Fibroblast of skin of scalp (primary cell): ENCODE measurements at places on chromosomes 7 and 10.

GRCh38 chr10:54900584-54900983 is 99.6 kb upstream of the PCDH15 start:
- DNase-seq, result no peak

GRCh38 chr7:99848420-99849216 is 20.8 kb downstream of the CYP3A43 start:
- DNase-seq, result no peak

DNA sequence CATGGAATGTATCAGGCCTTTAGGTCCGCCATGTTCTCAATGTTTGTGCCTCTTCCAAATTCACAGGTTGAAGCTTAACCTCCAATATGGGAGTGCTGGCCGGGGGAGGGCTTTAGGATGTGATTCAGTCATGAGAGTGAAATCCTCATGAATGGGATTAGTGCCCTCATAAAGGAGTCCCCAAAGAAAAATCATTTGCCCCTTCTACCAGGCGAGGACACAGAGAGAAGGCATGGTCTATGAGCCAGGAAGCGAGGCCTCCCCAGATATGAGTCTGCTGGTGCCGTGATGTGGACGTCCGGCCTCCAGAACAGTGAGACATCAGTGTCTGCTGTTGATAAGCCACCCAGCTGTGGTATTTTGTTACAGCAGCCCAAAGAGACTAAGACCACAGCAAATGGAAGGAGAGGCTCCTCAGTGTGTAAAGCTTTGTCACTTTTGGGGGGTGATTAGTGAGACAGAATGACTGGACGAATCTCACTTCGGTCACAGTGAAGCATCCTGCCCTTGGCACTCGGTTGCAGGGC is 231.3 kb upstream of the KLF6 start:
- DNase-seq, result no peak

- DNase-seq, result no peak
These were observed 27.5 kb downstream of the ADRB1 start for GRCh38 chr10:114071178-114071577.

DNA sequence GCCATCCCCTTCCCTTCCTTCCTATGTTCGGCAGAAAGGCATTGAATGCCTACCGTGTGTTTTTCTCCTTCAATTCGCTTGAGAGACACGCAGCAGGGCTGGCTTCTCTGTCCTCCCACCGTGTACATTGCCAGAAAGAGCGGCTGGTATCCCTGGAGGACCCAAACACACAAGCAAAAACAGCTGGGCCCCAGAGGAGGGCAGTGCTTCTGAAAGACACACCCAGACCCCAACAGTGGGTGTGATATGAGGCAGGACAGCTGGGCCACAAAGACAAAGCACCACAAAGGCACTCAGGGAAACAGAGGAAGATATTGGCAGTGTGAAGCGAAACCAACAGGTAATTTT is 133.1 kb upstream of the SH2B2 start:
- DNase-seq, result no peak

- DNase-seq, result peak; percentile 95
These were observed 46.2 kb downstream of the GRK5 start for GRCh38 chr10:119253433-119254174.

DNA sequence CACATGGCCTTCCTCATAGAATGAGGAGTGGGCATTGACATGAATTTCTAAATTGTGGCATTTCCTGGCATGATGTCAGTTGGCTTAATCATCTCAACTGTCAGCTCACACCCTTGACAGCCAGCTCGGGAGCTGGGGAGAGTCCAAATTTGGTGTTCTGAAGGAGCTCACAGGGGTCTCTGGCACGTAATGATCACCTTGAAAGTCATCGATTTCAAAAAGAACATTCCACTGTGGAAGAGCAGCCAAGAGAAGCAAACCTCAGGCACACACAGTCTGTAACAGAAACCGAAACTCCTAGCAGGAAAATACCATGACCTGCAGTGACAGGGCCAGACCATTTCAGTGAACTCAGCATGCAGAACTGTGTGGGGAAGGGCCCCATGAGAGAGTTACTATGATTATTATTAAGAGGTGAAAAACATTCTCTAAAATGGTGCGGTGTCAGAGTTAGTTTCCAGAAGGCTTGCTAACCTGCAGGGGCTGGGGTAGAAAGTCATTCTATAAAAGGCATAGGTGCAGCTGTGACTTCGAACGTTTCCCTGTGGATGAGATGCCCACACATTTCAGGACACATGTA is 26.4 kb upstream of the KLF6 start:
- peak; percentile 71 for DNase-seq

- no peak for DNase-seq
These were observed 71.9 kb downstream of the NT5C2 start for GRCh38 chr10:103120977-103121735.

DNA sequence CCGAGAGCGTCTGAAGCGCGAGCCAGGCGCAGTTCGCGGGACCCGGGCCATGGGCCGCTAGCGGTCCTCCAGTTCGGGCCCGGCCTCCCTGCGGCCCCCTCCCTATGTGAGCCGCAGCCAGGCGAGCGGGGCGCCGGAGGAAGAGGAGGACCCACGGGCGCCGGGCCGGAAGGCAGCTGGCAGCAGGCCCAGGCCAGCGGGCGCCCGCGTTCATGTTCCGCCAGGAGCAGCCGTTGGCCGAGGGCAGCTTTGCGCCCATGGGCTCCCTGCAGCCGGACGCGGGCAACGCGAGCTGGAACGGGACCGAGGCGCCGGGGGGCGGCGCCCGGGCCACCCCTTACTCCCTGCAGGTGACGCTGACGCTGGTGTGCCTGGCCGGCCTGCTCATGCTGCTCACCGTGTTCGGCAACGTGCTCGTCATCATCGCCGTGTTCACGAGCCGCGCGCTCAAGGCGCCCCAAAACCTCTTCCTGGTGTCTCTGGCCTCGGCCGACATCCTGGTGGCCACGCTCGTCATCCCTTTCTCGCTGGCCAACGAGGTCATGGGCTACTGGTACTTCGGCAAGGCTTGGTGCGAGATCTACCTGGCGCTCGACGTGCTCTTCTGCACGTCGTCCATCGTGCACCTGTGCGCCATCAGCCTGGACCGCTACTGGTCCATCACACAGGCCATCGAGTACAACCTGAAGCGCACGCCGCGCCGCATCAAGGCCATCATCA is 1.1 kb downstream of the ADRA2A start:
- no peak for DNase-seq

DNA sequence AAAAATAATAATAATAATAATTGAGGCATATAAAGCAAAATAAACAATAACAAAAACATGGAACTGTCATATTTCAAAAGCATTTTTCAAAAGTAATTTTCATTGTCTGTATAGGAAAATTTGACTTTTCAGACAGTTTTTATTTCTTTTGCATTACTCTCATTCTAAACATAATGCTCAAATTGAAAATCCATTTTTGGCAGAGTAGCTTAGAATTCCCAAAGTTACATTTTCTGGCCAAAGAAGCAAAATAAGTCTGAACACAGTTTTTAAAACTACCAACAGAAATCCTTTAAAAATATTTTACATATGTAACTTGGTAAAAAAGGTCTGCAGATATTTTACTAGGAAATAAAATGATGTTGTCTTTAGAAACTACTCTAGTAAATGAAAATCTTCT is 535.4 kb downstream of the ANKRD7 start:
- no peak for DNase-seq

- no peak for DNase-seq
These were observed 65.4 kb upstream of the APBB1IP start for GRCh38 chr10:26372513-26373354.

- peak; percentile 42 for DNase-seq
These were observed 46.2 kb downstream of the ZNF438 start for GRCh38 chr10:30985512-30985911.

DNA sequence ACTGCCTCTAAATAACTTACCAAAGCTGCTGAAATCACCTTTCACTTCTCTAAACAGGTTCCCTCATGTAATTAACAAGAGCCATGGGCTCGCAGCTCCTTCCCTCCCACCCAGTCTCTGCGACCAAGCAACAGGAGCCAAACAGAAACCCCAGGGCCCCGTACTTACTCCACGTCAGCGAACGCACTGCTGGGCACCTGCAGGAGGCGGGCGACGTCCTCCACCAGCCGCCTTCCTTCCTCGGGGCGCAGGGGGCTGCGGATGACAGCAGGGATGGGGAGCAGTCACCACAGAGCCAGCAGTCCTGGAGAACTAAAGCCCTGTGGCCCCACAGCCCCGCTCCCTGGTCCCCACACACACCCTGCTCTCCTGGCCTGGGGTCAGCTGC is 477.0 kb downstream of the PTPRN2 start:
- no peak for DNase-seq

GRCh38 chr7:115477193-115477651 is 553.3 kb downstream of the TFEC start:
- DNase-seq, result peak; percentile 49

- no peak for DNase-seq
These were observed 70.2 kb upstream of the MKX start for GRCh38 chr10:27815846-27816245.

GRCh38 chr10:37854626-37855025 is 2.8 kb downstream of the ZNF248 start:
- no peak for DNase-seq

DNA sequence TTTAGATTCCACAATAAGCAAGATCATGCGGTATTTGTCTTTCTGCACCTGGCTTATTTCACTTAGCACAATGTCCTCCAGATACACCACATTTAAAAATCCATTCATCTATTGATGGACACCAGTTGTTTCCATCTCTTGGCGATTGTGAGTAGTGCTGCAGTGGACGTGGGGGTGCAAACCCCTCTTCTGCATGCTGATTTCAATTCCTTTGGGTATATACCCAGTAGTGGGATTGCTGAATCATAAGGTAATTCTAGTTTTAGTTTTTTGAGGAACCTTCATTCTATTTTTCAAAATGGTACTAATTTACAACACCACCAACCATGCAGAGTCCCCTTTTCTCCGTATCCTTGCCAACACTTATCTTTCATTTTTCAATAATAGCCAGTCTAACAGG is 2.0 kb upstream of the ASB10 start:
- DNase-seq, result no peak

- DNase-seq, result peak; percentile 64
These were observed 46.6 kb downstream of the PWWP2B start for GRCh38 chr10:132443605-132443982.

DNA sequence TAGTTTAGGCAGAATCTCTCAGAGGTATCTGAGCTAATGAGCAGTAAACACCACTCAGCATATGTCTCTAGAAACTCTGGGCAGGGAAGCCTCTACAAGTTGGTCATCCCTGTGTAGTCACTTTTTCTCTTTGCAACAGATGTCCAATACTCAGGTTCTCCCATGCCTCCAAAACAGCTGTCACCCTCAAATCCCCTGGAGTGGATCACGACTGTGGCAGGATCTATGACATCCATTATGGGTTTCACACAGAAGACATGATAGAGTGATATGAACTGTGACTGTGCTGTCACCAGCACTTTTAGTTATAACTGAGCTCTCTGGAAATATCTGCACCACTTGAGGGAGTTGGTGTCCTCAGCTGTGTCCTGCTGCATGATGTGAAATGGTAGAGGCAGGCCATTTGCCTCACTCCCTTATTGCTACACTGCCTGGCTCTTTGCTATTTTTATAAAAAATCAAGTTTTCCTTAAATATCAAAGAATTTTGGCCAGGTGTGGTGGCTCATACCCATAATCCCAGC is 24.1 kb upstream of the ZNRF2 start:
- DNase-seq, result no peak

DNA sequence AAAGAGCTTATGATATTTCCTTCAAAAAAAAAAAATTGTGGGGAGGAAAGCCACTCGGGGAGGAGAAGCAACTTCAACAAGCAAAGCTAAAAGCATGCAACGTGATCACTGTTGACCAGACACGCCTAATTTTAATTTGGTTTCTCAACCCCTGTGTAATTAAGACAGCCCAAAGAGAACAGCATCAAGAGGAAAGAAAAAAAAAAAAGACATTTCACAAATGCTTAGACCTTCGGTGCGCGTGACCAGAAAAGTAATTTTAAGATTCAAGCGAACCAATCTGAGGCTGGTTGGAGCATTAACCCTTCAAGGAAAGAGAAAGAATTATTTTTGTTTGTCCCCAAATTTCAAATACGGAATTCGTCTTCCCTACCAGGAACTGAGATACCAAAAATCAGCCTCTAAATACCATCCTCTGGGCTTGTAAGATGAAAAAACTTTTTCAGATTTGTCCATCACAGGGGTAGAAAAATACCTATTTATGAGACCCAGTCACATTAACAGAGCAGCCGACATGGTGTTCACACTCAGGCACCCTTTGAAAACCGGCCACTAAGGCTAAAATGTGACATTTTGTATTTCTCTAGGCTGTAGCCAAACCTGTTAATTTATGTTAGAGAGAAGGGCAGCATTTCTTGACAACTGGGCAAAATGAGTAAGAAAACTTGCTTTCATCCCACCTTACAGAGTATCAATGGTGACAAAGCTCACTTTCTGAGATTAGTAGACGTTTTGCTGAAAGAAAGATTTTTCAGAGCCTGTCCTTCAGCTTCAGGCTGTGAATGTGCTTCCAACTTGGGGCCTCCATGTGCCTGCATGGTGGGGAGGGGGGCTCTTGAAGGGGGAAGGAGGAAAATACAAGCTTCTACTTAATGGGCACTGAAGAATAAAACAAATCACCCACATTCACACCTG is 179.9 kb upstream of the KLF14 start:
- no peak for DNase-seq

- no peak for DNase-seq
These were observed 52.5 kb upstream of the PPP2R2D start for GRCh38 chr10:131848296-131848695.

DNA sequence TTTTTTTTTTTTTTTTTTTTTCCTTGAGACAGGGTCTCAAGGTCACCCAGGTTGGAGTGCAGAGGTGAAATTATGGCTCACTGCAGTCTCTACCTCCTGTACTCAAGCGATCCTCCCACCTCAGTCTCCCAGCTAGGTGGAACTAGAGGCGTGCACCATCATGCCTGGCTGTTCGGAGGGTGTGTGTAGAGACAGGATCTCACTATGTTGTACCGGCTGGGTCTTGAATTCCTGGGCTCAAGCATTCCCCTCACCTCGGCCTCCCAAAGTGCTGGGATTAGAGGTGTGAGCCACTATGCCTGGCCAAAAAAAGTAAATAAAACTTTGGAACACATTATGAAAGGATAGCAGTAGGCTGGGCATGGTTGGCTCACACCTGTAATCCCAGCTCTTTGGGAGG is 39.6 kb upstream of the TNPO3 start:
- DNase-seq, result no peak

DNA sequence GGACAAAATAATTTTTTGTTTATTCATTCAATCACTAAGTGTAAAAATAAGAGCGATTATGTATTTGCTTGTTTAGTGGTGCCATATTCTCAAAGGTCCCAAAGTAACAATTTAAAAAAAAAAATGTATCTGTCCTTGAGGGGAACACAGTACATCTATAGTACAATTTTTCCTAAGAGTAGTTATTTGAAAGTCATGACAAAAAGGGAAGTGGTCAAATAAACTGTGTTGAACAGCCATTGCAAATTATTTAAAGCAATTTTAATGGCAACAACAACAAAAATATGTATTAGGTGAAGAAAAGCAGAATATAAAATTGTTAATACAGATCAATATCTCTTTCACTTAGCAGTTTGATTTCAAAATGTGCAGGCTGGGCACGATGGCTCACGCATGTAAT is 943.5 kb downstream of the CNTNAP2 start:
- no peak for DNase-seq

- peak; percentile 60 for DNase-seq
These were observed 61.3 kb upstream of the CAV2 start for GRCh38 chr7:116438267-116438666.

- DNase-seq, result no peak
These were observed 321.0 kb upstream of the TPK1 start for GRCh38 chr7:145156834-145157233.
